Cortex of kidney (tissue), 1 donor: ENCODE measurements at places on chromosomes 16 and 17.

DNA sequence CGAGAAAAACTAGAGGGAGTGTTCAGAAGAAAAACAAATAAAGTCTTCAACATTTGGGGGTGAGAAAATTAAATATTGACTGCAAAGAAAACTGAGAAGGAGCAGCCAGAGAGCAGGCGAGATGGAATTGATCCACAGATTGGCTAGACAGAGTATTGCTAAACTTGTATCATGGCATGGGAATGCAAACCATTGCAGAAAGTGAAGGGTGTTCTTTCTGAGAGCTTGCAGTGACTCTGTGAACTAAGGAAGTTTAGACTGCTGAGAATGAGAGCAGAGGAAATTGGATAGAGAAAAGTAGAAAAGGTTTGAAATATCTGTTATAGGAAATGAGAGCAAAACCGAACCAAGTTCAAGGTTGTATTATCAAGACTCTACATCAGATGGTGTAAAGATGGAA is 191.5 kb downstream of the HS3ST3A1 start:
- DNase-seq = no peak

DNA sequence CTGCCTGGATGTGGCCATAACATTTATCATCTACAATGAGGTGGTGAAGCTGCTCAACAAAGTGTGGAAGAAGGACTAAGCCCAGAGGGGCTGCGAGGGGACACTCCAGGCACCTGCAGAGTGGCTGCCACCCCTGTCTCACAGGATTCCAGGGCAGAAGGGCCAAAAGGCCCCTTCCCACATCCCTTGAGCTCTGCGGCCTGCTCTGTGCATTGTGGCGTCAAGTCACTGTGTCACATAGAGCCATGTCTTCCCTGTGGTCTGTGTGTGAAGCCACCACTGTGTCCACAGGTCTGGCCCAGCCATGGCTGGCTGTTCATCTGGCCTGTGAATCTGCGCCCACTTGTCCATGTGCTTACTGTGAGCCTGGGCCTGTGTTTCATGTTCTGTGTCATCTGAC is 1714.6 kb downstream of the TP53TG3F start:
- no peak for DNase-seq

DNA sequence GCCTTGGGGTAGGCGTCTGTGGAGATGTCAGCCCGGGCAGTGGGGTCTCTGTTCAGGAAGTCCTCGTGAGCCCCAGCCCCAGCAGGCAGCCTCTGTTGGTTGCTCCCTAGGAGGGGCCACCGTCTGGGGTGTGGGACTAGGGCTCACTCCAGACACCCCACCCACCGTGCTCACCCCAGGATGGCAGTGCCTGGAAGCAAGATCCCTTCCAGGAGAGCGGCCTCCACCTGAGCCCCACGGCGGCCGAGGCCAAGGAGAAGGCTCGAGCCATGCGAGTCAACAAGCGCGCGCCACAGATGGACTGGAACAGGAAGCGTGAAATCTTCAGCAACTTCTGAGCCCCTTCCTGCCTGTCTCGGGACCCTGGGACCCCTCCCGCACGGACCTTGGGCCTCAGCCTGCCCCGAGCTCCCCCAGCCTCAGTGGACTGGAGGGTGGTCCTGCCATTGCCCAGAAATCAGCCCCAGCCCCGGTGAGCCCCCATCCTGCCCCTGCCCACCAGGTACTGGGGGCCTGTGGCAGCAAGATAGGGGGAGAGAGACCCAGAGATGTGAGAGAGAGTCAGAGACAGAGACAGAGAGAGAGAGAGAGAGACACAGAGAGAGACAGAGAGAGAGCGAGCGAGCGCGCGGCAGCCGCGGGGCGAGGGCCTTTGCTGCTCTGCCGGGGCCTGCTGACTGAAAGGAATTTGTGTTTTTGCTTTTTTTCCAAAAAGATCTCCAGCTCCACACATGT is 9.8 kb downstream of the NTHL1 start:
- DNase-seq = no peak

DNA sequence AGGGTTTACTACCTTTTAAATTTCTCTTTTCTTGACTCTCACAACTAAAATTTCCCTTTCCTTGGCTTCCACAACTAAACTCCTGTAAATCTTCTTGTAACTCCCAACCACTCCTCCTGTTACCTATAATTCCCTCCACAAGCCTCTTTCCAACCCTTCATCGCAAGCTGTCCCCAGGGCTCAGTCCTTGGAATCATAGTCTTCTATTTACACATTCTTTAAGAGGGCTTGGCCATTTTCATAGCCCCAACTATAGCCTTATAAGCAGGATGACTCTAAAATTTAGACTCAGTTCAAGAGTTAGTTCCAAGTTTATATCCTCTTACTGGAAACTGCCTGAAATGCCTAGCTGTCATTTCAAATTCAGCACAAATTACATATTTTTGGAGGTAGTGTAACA is 23.9 kb downstream of the GLG1 start:
- DNase-seq = no peak

GRCh38 chr17:14299280-14300141 is 1.4 kb upstream of the HS3ST3B1 start:
- no peak for DNase-seq

- DNase-seq = no peak
Measured at GRCh38 chr17:2700491-2701141, 10.9 kb downstream of the CLUH start.

- no peak for DNase-seq
Measured at GRCh38 chr17:57662644-57663308, 82.3 kb downstream of the CCDC182 start.

DNA sequence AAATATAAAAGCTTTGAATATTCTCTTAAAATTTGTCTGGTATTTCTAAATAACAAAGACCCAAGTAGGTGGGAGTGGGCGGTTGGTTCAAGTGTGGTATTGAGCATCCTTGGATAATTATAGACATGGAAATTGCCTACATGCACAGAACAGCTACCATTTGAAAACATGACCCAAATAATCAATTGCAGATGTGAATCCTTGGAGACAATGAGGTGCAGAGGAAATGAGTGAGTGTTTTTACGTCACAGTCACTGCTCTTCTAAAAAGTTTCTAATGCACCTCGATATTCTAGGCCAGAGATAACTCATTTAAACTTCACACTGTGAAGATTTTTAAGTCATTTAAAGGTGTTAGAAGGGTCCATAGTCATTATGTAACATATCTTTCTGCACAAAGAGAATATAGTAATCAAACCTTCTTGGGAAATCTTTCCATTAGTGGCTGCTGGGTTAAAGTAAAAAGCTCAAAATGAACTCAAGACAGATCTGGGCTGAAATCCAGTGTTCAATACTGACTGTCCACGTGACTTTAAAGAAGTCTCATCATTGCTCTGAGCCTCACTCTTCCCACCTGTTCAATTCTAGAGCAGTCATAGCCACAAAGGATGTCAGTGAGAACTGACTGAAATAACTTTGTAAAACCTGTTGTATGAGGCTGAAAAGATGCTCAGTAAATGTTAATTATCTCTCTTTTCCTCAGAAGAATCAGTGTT is 144.5 kb downstream of the CDH11 start:
- DNase-seq = no peak

GRCh38 chr16:17323171-17323570 is 147.6 kb downstream of the XYLT1 start:
- no peak for DNase-seq

DNA sequence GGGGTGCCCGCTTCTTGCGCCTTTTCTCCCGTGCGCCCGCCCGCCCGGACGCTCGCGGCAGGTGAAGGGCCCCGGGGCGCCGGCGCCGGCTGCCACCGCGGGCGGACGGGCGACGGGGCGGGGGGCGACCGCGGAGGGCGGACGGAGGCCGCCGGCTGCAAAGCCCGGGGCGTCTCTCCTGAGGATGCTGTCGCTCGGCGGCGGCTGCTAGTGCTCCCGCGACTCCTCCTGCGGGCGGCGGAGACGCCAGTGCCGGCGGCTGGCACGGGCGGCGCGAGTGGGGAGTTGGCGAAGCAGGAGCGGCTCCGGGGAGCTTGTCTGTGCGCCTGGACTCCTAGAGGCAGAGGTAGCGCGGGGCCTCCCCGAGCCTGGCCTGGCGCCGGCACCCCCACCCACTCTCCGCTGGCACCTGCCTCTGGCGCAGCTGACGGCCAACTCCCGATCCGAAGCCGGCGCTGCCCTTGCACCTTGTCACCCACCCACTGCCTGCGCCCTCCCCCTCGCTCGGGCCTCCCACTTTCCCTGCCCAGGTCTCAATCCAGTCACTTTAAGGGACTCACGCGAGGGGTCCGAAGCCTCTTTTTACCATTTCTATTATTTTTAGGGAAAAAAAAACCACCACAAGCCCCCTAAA is at the start of gene FAM20A:
FAM20A (minus strand) TSS at position 437 of the 634 bp plus-strand sequence. CDS start 701 bp downstream, outside the sequence.
- DNase-seq = no peak

DNA sequence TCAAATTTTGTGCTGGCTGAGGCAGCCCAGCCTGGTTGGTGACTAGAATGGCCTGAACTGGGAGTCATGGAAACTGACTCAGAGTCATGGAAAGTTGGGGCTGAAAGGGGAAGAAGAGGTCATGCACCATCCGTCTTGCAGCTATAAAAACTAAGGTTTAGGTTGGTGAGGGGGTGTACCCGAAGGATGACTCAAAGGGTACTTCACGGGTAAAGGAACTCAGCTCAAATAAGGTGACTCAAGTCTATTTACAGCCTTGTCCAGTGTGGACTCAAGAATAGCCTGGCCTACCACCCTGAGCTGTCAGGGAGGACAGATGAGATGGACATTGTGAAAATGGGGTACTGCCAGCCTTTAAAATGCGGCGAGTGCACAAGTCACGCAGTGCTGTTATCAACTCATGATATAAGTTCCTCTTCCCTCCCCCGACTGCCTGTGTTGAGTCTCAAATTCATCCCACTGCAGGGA is 18.6 kb downstream of the CD300LB start:
- DNase-seq = no peak

- DNase-seq = no peak
Measured at GRCh38 chr16:10738231-10739077, 5.2 kb upstream of the NUBP1 start.

DNA sequence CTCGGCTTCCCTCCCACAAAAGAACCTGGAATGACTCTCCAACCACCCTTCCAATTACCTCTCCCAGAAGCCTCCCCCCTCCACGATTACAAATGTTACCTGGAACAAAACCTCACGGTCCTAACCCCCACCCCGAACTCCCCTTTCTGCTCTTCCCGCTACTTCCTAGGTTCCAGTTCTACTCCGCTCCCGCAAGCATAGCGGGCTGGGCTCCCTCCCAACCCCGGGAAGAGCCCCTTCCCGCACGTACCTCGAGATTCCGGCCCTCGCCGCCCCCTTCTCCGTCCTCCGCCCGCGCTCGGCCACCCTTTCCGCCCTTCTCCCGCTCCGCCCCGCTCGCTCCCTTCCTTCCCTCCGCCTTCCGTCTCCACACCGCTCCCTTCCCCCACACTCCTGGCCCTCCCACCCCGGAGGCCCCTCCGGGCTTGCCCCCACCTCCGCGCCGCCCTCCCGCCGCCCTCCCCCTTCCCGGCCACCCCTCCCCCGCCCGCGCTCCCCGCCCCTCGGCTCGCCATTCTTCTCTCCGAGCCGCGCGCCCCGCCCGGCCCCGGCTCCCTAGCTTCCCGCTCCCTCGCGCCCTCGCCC is 457 bp downstream of the CHTF8 start:
- DNase-seq = no peak

- DNase-seq = no peak
Measured at GRCh38 chr17:77700165-77700881, 258.2 kb upstream of the TNRC6C start.

GRCh38 chr16:3092501-3092941 is 6.6 kb downstream of the ZSCAN10 start:
- DNase-seq = no peak

- DNase-seq = no peak
Measured at GRCh38 chr17:41451154-41451728, 10.5 kb upstream of the KRT38 start.

DNA sequence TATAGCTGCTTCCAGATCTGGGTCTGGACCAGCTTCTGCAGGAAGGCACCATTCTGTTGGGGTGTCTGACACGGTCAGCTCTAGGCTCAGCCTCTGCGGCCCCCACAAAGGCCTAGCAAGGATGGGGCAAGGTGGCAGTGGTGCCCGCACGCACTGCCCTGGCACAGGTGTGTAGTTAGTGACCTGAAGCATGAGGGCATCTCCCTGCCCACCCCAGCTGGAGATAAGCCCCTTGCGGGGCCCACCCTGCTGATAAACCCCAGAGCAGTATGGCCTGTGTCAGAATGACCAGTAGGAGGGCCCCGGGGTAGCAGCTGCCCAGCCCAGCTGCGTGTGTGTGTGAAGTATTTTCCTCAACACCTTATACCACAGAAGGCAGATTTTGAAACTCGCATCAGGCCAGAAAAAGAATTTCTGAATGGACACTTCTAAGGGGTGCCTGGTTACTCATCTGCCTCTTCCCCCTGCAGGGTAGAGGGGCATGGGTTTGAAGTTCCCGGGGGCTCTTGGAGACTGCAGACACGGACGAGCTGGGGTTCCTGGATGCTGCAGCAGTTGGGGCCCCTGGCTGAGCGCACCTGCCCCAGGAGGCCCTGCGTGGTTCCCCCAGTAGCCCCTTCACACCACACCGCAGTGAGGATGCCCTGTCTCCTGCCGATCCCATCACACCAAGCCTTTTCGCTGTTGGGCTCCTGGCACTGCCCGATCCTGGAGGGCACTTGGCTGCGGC is 4.5 kb downstream of the ARHGDIA start:
- DNase-seq = no peak

DNA sequence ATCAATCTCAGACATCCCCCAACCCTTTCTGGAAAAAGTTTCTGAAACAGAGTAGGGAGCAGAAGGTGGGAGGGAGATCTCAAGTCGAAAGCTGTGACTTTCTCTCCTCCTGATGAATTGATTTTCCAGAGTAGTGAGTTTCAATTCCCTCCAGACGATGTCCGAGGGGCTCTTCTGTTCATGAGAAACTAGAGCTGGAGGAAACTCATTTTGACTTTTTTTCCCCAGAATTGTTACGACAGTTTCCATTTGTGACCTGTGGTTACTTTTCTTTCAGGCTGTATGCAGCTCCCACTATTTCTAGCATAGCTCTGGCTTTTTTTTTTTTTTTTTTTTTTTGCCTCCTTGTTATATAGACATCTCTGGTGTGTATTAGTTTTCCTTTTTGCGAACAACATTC is 422.1 kb upstream of the SALL1 start:
- no peak for DNase-seq

DNA sequence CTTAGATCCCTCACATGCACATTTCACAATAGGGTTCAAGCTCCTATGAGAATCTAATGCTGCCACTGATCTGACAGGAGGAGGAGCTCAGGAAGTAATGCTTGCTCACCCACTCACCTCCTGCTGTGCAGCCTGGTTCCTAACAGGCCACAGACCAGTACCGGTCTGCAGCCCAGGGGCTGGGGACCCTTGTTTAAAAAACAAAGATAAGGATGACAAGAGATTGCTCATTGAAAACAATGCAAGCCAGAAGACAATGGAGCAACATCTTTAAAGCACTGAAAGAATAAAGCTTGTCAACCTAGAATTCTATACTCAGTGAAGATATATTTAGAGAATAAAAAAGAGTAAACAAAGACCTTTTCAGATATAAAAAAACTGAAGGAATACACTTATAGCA is 22.8 kb upstream of the FA2H start:
- DNase-seq = no peak

DNA sequence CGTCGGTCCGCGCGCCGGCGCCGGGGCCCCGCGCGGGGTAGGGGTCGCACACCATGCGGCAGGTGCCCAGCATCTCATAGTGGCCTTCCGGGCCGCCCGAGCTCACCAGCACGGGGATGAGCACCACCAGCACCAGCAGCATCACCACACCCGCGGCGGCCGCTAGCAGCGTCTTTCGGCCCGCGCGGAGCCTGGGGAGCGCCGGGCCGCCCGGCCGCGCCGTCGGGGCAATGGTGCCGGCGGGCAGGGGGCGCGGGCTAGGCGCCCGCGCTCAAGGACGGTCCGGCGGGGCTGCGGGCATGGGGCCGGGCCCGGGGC is 237 bp downstream of the C1QL1 start:
- no peak for DNase-seq
